ENCODE measurements at places on chromosomes 1 and 21.

GRCh38 chr1:77538956-77539518, 143.4 kb downstream of the ZZZ3 start:
- peak; percentile 75 for DNase-seq

- no peak for DNase-seq
Observed at GRCh38 chr1:19046972-19047731, 90.7 kb upstream of the IFFO2 start.

DNA sequence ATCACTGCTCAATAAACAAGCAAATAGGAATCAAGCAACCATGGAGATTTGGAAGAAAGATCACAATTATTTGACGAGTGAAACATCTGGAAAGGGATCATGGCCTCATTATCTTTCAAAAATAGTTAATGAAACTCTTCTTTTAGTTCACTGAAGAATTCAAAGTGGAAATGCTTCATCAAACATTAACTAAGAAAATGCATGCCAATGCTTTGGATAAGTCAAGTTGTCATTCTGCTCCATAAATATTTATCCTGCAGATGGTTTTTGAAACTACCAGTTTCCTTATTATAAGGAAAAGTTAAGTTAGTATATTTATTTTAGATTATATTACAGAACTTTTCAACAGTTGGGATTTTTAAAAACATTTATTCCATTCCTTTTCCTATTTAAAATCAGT, 206.5 kb upstream of the ADGRL2 start:
- DNase-seq, result no peak

- no peak for DNase-seq
Observed at GRCh38 chr1:7476861-7477547, 294.1 kb upstream of the VAMP3 start.

GRCh38 chr1:75243124-75243523, 108.9 kb downstream of the LHX8 start:
- DNase-seq, result no peak

GRCh38 chr1:241934201-241934848, 23.2 kb upstream of the BECN2 start:
- DNase-seq, result peak; percentile 79

DNA sequence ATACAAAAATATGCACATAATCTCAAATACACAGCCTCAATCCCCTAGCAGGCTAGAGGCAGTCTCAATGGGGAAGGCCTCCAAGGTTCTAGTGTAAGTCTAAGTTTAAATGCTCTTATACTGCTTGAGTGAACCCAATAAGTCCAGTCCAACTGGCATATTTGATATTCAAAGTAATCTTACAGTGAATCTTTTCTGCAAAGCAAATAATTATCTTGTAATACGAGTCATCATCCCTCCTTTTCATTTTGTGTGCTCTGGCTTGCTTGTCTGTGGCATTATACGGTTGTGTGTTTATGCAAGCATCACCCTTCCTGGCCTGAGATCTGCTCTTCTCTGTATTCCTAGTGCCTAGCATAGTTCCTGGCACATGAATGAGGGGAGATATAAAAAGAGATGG, 166.9 kb upstream of the HMGB4 start:
- DNase-seq, result no peak

DNA sequence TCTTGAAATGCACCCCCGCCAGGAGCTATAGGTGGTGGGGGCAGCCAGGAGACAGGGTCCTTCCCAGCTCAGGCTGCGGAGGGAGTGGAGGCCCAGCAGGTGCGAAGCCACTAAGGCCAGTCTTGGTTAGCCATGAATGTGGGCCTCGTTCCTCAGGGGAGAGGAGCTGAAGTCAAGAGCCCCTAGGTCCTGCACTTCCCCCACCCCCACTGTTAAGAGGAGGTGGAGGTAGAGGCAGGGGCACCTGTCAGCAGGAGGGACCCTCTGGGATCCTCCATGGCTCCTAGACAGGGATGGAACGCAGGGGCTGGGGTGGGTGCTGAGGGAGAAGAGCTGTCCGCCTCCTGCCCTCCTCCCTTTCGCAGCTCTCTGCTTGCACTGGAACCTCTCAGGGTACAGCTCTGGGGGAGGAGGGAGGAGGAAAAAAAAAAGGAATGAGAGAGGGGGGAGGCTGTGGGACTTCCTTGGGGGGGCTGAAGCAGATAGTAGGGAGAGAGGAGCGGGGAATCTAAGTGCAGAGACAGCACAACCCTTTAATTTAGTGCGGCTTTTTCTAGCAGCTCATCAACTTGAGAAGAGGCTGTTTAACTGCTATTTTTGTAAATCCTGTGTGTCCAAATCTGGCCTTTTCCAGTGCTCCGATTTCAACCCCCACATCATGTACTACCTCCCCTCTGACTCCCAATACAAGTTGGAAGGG, 37.0 kb downstream of the MATN1 start:
- no peak for DNase-seq

- no peak for DNase-seq
Observed at GRCh38 chr1:181793831-181794230, 267.7 kb downstream of the ZNF648 start.
